Tibial nerve (tissue), 4 donors: ENCODE measurements at places on chromosomes 5 and 9. TPM values are rescaled to one million over a fixed set of nuclear protein-coding genes. Genes with fewer than 3 reads are reported as not detected.

DNA sequence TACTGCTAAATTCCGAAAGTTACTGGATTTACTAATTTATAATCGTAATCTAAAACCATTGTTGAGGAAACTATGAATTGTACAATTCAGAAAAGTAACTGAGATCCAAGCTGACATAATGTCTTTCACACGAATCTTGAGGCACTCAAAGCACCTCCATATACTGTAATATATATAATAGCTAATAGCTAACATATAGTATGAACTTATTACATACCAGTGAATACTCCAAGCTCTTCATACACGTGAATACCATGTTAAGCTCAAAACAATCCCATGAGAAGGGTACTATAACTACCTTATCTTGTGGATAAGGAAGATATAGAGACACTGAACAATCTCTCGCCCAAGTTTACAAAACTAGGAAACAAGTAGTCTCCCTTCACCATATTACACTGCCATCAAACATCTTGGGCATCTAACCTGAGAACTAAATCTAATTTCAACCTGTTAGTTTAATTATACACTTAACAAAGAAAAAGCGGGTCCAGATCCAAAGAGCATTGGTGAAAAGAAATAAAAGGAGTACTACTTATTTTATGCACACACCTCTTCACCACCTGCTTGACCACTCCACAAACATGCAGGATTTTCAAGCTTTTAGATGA, 1.0 kb downstream of the NUDCD2 start:
- no peaks in the 10 kb centered on the region for H3K36me3 ChIP-seq
- peaks cover 10% of the 10 kb centered on the region for H3K4me1 ChIP-seq
- H3K27me3 ChIP-seq = no peaks in the 10 kb centered on the region
- DNase-seq = no peak
- H3K4me3 ChIP-seq = peak overlapping the region; percentile 59

- peaks cover 28% of the 10 kb centered on the region for H3K4me1 ChIP-seq
- no peak overlapping the region for H3K4me3 ChIP-seq
- DNase-seq = no peak
- no peaks in the 10 kb centered on the region for H3K36me3 ChIP-seq
These were observed 111.5 kb upstream of the EQTN start for GRCh38 chr9:27408482-27408881.

GRCh38 chr5:176185133-176185733, 53.0 kb upstream of the SIMC1 start:
- no peaks in the 10 kb centered on the region for H3K27me3 ChIP-seq
- H3K36me3 ChIP-seq = no peaks in the 10 kb centered on the region
- H3K27ac ChIP-seq = no peak overlapping the region

DNA sequence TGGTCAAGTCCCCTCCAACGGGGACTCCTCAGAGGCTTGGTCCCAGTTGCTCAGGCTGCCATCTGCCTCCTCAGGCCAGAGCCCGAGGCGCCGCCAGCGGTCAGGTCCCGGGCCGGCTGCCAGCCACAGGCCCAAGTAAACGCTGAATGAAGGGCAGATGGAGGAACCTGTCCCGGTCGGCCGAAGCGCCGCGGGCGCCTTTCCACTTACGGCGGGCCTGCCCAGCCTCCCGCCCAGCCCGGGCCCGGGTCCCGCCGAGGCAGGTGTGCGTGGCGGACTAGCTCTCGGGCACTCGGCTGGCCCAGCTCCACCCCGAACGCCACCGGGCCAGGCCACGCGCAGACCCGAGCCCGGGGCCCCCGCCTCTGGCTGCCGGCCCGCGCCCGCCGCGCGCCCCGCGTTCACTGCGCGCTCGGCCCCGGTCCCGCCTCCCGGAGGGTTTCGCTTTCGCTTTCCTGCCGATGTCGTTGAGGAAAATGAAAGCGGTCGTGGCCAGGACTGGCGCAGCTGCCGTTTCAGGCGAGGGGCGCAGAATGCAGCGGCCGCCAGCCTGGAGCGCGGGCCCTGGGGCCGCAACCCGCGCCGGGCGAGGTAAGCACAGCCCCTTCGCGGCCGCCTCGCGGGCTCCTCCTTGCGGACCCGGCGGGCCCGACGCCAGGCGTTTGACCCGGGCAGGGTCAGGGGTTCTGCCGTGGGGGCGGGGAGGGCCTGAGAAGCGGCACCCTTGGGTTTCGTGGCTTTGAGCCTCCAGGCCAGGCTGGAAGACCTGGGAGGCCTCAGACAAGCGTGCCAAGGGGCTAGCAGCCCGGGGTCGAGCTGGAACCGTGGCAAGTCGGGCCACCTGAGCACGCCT, 41.2 kb downstream of the SLC22A5 start:
- peak overlapping the region; percentile 57 for H3K4me3 ChIP-seq
- no peaks in the 10 kb centered on the region for H3K27me3 ChIP-seq
- peak; percentile 63 for DNase-seq
- H3K27ac ChIP-seq = peak overlapping the region; percentile 97
- H3K36me3 ChIP-seq = no peaks in the 10 kb centered on the region

- H3K4me1 ChIP-seq = peaks cover 13% of the 10 kb centered on the region
- no peaks in the 10 kb centered on the region for H3K36me3 ChIP-seq
- peak within 1 kb of the TSS; percentile 97 for H3K4me3 ChIP-seq
- peak within 1 kb of the TSS; percentile 97 for H3K27ac ChIP-seq
- H3K27me3 ChIP-seq = no peaks in the 10 kb centered on the region
These were observed at the start of gene DENND4C for GRCh38 chr9:19230355-19231125. Gene DENND4C, plus strand, starts transcription at chr9:19230693. Its CDS starts 45,482 bp downstream, at chr9:19276175.

- no peaks in the 10 kb centered on the region for H3K4me1 ChIP-seq
- no peaks in the 10 kb centered on the region for H3K36me3 ChIP-seq
- no peak overlapping the region for H3K4me3 ChIP-seq
These were observed 396.5 kb downstream of the ANXA1 start for GRCh38 chr9:73548201-73548600.

DNA sequence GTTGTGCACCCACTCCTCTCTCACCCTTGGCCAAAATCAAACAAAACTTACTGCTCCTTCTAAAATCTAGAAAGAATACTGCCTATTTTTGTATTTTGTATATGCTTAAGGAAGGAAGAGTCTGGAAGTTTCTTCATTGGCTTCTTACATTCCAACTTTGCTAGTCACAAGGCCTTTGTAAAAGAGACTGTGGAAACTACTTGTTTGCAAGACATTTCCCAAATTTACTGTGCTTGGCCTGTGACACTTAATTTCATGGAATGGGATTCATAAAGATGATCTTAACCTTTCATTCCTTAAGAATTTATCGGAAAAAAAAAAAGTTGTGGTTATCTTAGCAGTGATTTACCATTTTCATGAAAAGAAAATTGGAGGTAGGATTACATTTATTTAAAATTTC, 208.9 kb downstream of the VPS13A start:
- no peaks in the 10 kb centered on the region for H3K4me1 ChIP-seq
- no peaks in the 10 kb centered on the region for H3K27me3 ChIP-seq
- H3K27ac ChIP-seq = no peak overlapping the region
- DNase-seq = no peak
- H3K4me3 ChIP-seq = no peak overlapping the region

GRCh38 chr9:131980267-131981016, 99.2 kb downstream of the MED27 start:
- H3K4me1 ChIP-seq = no peaks in the 10 kb centered on the region
- H3K4me3 ChIP-seq = no peak overlapping the region
- H3K27me3 ChIP-seq = no peaks in the 10 kb centered on the region
- DNase-seq = no peak
- no peak overlapping the region for H3K27ac ChIP-seq

- H3K27me3 ChIP-seq = no peaks in the 10 kb centered on the region
- H3K4me1 ChIP-seq = no peaks in the 10 kb centered on the region
- H3K27ac ChIP-seq = no peak overlapping the region
- no peak overlapping the region for H3K4me3 ChIP-seq
- no peaks in the 10 kb centered on the region for H3K36me3 ChIP-seq
These were observed 310.8 kb downstream of the YTHDC2 start for GRCh38 chr5:113824307-113824706.

The PCDHGB2 gene
- 9.2 TPM for total RNA-seq

DNA sequence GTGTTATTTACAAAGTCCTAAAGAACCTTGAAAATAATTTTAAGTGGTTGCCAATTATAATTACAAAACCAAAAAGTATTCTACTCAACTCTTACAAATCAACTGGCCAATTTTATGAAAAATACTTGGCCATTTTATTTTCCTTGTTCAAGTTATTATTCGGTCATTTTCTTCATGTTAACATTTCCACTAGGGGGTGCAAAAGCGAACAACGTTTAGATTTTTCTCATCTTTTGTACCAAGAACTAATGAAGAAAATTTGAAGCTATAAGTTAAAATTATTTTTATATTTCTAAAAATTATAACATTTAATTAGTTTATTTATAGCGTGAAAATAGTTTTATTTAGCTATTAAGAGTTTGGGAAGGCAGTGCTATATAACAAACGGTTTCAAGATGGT, 1453.3 kb downstream of the MAT2B start:
- no peaks in the 10 kb centered on the region for H3K27me3 ChIP-seq
- H3K36me3 ChIP-seq = no peaks in the 10 kb centered on the region
- no peak for DNase-seq
- H3K27ac ChIP-seq = no peak overlapping the region

The DOLPP1 gene
- total RNA-seq = 5.1 TPM

DNA sequence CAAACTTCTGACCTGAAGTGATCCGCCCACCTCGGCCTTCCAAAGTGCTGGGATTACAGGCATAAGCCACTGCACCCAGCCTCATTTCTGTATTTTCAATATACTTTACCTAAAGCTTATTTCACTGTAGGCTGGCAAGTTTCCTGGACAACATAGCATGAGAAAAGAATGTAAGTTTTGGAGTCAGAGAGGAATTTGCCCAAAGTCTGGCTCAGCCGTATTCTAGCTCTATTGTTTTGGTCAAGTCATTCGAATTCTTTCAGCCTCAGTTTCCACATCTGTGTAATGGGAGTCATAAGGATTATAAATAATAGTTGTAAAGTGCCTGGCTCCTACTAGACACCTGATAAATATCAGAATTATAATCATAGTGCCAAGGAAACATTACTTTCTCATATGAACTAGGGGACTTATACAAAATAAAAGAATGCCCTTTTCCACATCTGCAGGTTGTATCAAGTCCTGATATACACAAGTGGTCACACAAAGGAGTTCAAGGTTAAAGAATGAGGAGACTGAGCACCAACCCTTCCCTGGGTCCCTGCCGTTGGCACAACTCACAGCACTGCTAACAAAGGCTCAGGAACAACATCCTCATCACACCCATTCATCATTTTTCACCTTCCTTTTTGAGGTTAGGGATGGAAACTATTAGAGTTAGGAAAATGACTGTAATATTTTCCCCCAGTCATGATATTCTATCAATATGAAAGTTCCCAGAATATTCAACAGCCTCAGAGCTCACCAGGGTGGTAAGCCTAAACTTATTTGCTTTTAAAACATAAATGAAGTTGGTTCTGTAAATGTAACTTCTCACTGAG, 34.6 kb upstream of the RAI14 start:
- DNase-seq = no peak
- peak overlapping the region; percentile 43 for H3K27ac ChIP-seq
- H3K36me3 ChIP-seq = no peaks in the 10 kb centered on the region
- H3K27me3 ChIP-seq = no peaks in the 10 kb centered on the region

The ADAMTS2 gene
- total RNA-seq = 51.6 TPM

- H3K4me1 ChIP-seq = no peaks in the 10 kb centered on the region
- no peak overlapping the region for H3K4me3 ChIP-seq
- DNase-seq = no peak
- no peaks in the 10 kb centered on the region for H3K36me3 ChIP-seq
- H3K27me3 ChIP-seq = peaks cover 14% of the 10 kb centered on the region
These were observed 3.7 kb downstream of the SYK start for GRCh38 chr9:90805006-90805996.

The TLX3 gene
- not detected for total RNA-seq

DNA sequence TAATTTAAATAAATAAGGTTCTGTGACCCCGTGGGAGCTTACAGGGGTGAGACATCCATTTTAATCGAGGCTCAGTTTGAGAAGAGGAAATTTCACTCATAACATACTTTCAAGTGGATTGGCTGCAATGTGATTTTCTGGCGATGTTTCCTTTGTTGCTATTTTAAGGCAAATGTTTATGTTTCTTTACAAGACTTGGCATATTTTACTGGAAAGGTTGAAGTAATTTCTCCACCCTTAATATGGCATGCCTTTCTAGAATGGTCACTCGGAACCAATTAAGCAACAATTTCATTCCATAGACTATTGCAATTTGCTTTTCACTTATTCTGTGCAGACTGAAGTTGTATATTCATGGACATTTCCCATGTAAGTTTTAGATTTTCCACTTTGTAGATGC, 438.0 kb upstream of the WWC1 start:
- H3K4me1 ChIP-seq = no peaks in the 10 kb centered on the region
- no peaks in the 10 kb centered on the region for H3K36me3 ChIP-seq
- H3K4me3 ChIP-seq = no peak overlapping the region
- DNase-seq = no peak

- DNase-seq = no peak
- no peaks in the 10 kb centered on the region for H3K36me3 ChIP-seq
- H3K27me3 ChIP-seq = no peaks in the 10 kb centered on the region
- H3K27ac ChIP-seq = no peak overlapping the region
These were observed 37.6 kb downstream of the EPB41L4A start for GRCh38 chr5:112381521-112381920.

DNA sequence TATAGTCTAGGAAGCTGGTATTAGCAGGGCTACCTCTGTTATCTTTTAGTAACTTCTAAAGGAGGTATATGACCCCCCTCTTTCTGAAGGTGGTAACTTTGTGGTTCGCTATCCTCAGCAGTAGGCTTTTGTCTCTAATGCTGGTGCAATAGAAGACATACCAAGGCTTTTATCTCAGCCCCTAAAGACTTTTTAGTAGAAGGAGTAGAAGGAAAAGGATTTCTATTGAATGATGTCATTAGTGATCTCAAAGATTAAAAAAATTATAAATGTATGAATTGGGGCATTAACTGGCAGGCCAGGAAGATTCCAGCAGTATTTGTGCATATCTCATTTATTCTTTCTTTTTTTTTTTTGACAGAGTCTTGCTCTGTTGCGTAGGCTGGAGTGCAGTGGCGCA, 78.2 kb downstream of the RAI14 start:
- H3K4me3 ChIP-seq = no peak overlapping the region
- H3K27me3 ChIP-seq = no peaks in the 10 kb centered on the region
- H3K4me1 ChIP-seq = peaks cover 52% of the 10 kb centered on the region
- no peaks in the 10 kb centered on the region for H3K36me3 ChIP-seq
- DNase-seq = no peak
- H3K27ac ChIP-seq = no peak overlapping the region

DNA sequence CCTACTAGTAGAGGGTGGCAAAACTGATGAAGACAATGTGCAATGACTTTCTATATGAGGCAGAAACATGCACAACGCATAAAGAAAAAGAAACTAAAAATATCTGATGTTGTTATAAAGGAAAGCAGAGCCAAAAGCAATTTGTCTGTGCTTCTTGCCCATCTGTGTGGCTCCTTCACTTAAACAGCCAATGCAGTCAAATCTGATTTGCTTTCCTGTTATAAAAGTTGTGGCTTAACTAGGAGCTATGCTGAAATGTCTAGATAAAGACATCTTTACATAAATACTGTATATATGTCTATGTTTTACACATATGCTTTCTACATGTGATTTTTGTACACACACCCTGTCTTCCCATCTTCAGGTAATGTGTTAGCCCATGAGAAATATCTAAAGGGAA, 508.2 kb downstream of the CETN3 start:
- H3K27me3 ChIP-seq = no peaks in the 10 kb centered on the region
- H3K4me1 ChIP-seq = no peaks in the 10 kb centered on the region
- H3K36me3 ChIP-seq = no peaks in the 10 kb centered on the region
- no peak for DNase-seq

The PRDM12 gene
- total RNA-seq = not detected
